ENCODE measurements at places on chromosomes 3 and 15.
A peak's percentile ranks its signal among the peaks of the same experiment; 100 is the strongest.

GRCh38 chr3:42515391-42515916 is 13.0 kb downstream of the VIPR1 start:
- no peak for DNase-seq

- DNase-seq = no peak
Observed at GRCh38 chr3:22713936-22714335, 489.2 kb upstream of the UBE2E2 start.

- peak; percentile 60 for DNase-seq
Observed at GRCh38 chr3:47578119-47578632, 489 bp downstream of the CSPG5 start.

DNA sequence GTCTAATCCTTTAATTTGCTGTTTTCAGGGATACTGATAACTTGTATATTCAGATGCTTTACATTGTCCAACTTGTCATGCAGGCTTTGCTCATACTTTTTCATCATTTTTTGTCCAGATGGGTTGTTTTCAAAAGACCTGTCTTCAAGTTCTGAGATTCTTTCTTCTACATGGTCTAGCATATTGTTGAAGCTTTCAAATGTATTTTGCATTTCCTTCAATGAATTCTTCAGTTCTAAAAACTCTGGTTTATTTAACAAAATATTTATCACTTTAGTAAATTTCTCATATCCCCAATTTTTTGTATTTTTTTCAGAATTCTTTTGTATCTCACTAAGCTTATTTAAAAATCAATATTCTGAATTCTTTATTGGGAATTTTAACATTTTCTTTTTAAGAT is 388.3 kb upstream of the IL12A start:
- no peak for DNase-seq

DNA sequence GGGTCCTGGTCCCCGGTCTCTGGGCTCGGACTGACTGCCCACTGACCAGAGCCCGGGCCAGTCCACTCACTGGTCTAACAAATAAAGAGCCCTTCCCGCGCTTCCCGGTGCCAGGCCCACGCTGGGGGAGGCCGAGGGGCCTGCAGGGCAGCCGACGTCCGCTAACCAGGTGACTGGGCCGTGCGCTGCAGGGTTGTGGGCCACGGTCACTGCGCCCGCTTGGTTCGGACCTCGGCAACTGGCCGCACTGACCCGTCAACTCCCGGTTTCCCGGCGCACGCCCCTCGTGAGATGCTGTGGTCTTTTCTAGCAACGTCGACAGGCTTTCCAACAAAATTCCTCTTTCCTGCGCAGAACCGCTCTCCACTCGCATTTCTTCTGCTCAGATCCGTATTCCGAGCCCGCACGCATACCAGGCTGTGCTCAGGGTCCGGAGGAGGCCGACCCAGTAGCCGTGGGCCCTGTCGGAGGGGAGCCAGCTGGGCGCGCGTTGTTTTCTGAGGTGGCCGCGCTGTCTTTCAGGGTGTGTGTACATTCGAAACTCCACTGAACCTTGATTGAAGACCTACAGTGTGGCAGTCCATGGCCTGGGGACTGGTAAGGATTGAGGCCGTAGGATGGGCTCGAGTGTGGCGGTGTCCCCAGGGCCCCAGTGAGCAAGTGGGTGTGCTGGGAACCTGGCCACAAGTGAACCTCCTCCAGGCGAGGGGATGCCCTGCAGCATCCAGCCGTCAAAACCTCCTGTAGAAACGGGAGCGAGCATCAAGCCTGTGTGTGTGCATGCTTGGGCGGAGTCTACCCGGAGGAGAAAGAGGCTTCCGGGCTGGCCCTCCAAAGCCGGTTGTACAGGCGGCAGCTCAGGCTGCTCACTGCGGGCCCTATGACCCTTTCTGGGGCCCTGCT is 875 bp upstream of the NT5DC2 start:
- peak; percentile 17 for DNase-seq

GRCh38 chr15:54033356-54033860 is 55.2 kb downstream of the UNC13C start:
- no peak for DNase-seq

GRCh38 chr15:50907601-50908208 is 778 bp upstream of the AP4E1 start:
- DNase-seq = no peak

GRCh38 chr3:185717121-185717520 is 107.7 kb downstream of the IGF2BP2 start:
- no peak for DNase-seq

DNA sequence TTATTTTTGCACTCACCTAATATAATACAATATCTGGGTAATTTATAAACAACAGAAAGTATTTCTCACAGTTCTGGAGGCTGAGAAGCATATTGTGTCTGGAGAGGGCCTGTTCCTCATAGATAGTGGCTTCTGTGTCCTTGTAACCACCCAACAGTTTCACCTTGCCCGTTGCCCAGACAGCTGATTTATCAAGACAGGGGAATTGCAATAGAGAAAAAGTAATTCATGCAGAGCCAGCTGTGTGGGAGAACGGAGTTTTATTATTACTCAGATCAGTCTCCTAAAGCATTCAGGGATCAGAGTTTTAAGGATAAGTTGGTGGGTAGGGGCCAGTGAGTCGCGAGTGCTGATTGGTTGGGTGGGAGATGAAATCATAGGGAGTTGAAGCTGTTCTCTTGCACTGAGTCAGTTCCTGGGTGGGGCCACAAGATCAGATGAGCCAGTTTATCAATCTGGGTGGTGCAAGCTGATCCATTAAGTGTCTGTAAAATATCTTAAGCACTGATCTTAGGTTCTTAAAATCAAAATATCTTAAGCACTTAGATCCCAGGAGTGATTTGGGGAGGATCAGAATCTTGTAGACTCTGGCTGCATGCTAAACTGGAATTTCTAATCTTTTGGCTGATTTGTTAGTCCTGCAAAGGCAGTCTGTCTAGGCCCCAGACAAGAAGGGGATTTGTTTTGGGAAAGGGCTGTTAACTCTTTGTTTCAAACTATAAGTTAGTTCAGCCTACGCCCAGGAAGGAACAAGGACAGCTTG is 33.9 kb upstream of the C15orf39 start:
- no peak for DNase-seq

- DNase-seq = no peak
Observed at GRCh38 chr15:62920682-62921502, 121.7 kb upstream of the TPM1 start.

- DNase-seq = no peak
Observed at GRCh38 chr3:115715241-115715745, 92.0 kb downstream of the GAP43 start.

- DNase-seq = no peak
Observed at GRCh38 chr15:47504624-47505256, 212.6 kb upstream of the SEMA6D start.

DNA sequence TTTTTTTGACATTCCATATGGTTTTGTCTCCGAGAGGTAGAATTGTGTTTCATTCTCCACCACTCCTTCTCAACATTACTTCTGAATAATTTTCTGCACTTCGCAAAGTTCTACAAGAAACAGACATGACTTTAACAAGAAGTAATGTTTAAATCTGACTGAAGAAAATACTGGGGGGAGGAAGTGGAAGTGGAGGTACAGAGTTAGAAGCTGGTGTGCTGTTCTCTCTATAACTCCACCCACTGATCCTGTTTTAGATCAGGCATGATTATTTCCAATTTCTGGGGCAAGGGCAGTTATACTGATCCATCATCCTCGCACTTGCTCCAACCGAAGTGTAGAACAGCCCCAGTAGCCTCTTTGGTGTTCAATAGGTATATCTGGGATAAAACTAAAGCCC is 9.2 kb upstream of the MCCC1 start:
- DNase-seq = no peak

DNA sequence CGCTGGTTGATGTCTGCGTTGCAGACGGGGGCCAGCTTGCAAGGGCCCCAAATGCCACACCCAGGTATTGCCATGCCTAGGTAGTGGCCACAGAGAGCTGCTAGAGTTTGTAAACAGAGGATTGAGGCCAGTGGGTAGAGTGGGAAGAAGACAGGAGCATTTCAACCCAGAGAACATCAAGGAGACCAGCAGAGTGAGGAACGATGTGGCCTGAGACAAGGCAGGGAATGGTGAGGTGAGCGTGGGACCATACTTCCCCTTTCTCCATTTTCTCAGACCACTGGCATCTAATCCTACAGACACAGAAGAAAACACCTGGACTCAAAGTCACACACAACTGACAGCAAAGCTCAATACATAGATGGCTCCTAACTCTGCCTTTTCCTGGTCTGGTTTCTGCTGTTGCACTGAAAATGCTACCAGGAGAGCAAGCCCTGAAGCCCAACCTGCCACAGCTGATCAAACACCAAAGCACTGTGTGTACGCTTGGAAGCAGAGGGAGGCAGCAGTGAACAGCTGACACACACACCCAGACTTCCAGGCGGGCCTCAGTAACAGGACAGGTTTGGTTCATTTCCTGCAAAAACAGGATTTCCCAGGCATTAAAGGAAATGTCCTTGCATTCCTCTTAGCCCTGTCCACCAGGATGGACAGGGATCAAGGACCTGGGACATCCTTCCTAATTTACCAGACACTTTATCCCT is 1.6 kb downstream of the FAM174B start:
- no peak for DNase-seq

DNA sequence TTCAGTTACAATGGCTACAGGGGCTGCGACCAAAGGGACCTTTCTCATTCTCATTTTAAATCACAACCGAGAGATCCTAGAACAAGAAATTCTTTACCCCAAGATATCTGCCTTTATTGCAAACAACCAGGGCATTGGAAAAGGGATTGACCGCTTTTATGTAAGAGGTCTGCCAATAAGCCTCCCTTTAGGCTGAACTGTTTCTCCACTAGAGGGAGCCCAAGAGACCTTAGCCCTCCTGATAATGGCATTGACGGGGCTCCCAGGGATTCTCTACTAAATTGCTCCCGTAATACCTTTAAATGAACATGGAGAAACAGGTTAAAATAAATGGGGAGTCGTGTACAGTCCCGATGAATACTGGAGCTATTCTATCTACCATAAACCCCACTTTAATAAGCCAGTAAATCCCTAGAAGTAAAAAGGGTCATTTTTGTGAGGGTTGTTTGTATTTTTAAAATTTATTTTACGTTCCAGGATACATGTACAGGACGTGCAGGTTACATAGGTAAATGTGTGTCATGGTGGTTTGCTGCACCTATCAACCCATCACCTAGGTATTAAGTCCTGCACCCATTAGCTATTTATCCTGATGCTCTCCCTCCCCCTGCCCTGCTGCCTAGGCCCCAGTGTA is 7.5 kb upstream of the IGSF10 start:
- DNase-seq = no peak

GRCh38 chr15:70226337-70226980 is 128.7 kb upstream of the TLE3 start:
- no peak for DNase-seq

DNA sequence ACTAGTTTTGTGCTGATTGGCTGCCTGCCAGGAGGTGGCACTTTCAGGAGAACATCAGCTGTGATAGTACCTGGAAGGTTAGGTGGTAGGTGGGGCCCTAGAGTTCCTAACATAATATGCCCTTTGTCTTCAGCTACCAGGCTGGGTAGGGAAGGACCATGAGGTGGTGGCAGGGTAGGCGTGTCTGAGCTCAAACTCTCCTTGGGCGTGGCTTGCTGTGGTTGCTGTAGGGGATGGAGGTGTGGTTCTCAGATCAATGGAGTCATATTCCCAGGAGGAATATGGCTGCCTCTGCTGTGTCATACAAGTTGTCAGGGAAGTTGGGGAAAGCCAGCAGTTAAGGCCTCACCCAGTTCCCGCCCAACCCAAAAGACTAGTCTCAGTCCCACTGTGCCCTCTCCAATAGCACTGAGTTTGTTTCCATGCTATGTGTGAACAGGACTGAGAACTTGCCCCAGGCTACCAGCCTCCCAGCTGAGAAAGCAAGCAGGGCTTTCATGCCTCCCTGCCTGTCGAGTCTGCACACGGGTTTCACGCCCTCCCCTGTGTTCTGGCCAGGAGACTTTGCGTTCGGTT is 107.7 kb downstream of the CHCHD4 start:
- no peak for DNase-seq

All from activated T-cell treated with anti-CD3 and anti-CD28 coated beads, Interleukin-2, amount 50 U/mL, for 1 hour (primary cell).